ENCODE measurements at places on chromosomes 16 and 17.

GRCh38 chr17:78905541-78905940, 2.5 kb upstream of the CEP295NL start:
- DNase-seq, result no peak

DNA sequence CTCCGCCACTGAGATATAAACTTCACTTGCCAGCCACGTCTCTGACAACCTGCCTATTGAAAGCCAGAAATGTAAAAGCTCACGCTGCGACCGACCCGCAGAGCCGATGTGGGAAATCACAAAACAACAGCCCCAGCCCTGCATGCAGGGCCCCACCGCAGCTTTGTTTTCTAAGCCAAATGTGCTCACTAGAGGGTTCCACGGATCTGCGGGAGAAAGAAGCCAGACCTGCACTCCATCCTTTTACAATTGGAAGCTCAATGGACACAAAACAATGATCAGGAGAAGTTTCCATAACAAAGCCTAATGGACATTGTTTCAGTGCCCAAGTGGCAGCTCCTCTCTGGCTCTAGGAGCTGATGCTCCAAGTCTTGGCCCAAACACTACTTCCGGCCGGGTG, 33.1 kb downstream of the WIPI1 start:
- DNase-seq, result no peak

- no peak for DNase-seq
These were observed 100.5 kb downstream of the VAT1L start for GRCh38 chr16:77888871-77889270.

DNA sequence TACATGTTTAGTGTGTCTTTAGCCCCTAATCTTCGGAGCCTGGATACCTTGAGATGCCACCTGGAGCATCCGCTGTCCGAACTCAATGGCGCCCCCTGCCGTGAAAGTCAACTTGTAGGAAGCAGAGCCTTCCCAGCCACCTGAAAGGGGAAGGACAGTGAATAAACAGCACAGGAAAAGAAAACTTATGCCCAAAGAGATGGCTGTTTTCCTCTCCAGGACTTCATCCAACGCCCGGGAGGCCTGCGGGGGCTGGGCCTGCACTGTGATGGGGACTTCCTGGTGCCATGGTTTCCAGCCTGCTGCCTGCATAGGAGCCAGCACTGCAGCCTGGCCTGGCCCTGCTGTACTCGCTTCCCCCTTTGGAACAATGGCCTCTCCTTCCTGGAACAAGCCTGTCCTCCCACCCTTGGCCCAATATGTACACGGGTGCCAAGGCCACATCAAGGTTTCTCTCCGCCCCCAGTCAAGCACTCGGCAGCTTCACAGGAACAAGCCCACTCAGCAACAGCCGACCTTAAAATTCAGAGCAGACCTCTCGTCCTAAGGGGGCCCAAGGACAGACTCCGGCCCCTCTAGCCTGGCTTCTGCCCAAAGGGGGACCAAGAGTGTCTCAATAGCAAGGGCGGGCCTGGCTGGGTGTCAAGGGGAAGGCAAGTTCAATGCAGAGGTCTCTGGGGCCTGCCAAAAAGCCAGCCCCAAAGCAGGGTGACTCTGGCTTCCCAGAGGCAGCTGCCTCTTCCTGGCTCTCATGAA, 4.5 kb upstream of the UNC13D start:
- DNase-seq, result peak; percentile 75

- DNase-seq, result no peak
These were observed 24.4 kb downstream of the RAB11FIP4 start for GRCh38 chr17:31415640-31416502.

DNA sequence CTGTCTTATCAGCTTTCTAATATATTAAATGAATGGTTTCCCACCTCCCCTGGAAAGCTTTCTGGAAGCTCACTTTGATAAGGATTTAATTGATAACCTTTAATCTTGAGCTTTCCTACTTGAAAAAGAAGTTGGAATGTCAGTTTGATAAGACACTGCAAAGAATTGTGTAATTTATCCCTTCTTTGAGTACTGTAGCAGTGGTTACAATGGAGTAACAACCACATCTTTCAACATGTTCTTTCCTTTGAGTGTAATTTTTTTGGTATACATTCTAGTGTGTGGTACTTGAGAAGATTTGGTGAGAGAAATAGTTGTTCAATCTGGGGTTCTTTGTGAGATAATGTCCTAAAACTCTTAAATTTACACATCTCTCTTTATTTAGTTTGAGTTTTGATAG, 43.4 kb downstream of the CPD start:
- no peak for DNase-seq

- DNase-seq, result no peak
These were observed 84.1 kb downstream of the SHISA9 start for GRCh38 chr16:12985516-12985915.

DNA sequence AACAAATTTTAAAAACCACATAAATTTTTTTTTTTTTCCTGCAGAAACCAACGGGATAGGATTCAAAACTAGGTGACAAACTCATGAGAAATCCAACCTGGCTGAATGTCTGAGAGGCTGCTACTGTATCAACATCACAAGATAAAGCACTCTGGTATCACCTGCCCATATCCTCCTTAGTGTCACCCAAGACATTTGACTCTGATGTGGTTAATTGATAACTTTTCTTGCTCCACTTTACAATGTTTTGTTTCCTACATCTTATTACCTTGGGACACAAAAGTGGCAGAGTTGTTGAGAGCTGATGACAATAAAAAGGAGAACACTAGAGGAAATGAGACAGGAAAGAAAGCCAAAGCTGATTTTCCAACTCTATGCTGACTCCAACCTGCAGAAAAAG, 4.0 kb upstream of the FBXL20 start:
- no peak for DNase-seq

- no peak for DNase-seq
These were observed 8.5 kb downstream of the EFCAB3 start for GRCh38 chr17:62388856-62389255.

GRCh38 chr17:65495122-65496055, 66.1 kb downstream of the AXIN2 start:
- no peak for DNase-seq

GRCh38 chr17:77120868-77121267, 19.9 kb upstream of the SEC14L1 start:
- DNase-seq, result no peak

GRCh38 chr16:86064431-86065250, 165.7 kb downstream of the IRF8 start:
- no peak for DNase-seq

DNA sequence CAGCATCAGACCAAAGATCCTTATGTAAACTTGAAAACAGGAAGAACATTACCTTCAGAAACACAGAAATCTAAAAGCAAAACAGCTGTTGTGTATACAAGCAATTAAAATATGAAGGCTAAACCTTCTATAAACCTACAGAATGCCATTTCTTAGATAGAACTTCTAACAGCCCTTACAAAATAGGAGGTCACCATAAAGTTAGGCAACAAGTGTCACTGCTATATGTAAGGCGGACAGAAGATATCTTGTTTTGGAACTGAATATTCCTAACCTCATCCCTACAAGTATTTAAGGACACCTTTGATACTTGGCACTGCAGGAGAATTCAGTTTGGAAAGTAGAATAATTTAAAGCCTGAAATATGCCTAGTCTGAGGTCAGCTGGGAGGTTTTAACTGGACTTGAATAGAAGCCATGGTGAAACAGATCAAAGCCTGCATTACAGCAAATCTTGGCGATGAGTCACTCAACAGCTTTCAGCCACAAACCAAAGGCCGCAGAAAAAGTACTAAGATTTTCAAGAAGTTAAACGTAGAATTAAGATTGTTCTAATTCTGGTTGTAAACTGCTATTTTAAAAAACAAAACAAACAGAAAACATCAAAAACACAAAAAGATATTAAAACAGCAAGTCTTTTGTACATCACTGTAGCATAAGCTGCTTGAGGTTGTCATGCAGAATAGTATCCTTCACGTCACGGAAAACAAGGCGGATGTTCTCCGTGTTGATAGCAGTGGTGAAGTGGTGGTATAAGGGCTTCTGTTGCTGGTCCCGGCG, 42.7 kb downstream of the GNA13 start:
- no peak for DNase-seq

GRCh38 chr17:59832883-59833379, 59.8 kb downstream of the TUBD1 start:
- no peak for DNase-seq

DNA sequence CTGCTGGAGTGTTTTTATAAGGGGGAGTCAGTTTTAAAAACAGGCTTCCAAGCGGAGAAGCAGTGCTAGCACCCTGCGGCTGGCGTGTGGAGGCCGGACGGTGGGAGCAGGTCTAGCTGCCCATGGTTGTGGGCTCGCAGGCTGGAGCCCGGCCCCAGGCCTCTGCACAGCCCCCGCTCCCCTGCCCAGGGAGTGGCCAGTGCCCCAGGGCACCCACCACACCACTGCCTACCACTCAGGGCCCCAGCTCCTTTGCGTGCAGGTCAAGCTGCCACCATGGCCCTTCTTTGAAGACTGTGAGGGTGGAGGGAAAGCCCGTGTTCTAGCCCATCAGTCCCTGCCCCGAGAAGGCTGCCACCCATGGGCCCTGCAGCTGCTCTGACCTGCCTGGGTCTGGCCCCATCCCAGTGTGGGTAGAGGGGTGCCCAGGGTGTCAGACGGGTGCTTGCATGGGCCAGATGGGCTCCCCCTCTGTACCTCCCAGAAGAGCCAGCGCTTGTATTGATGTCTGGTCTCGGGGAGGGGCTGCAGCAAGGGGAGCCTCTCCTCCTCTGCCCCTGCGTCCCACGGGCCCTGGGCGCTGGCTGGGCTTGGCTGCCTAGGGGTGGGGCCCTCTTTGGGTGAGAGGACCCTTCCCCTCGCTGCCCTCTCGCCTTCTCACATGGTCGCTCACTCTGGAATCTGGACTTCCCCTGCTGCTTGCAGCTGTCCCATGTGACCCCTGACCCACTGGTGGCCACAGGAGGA, 1.5 kb upstream of the NUDT16L1 start:
- no peak for DNase-seq

GRCh38 chr16:8712589-8713361, 38.4 kb downstream of the ABAT start:
- DNase-seq, result no peak

DNA sequence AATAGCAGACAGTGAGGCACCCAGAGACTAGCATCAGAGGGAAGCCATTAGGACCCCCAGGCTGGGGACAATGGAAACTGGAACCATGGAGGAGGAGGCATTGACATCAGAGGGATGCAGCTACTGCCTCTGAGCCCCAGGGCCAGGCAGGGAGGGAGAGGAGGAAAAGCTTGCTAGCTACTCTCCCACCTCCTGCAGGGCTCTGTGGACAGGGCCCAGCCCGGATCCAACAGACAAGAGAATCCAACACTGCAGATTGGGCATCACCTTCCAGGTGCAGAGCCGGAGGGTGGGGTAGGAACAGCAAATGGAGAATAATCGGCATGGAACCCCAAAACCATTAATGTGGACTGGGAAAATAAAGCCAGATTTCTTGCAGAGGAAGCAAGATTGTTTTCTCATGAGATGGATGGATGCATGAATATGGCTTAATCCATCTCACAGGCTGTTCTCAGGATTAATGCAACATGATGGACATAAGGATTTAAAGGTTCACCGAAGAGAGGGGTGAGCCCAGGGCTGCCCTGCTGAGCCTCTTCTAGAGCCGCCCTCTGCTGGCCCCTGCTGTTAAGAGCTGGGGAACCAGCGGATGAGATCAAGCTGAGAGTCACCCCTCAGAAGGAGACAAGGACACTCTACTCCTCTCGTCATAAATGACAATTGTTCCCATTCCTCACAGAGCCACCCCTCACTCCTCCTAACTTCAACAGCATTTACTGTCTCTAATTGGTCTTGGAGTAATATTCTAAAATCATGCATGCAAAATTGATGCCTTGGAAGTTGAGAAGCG, 48.8 kb downstream of the DNAH3 start:
- no peak for DNase-seq

DNA sequence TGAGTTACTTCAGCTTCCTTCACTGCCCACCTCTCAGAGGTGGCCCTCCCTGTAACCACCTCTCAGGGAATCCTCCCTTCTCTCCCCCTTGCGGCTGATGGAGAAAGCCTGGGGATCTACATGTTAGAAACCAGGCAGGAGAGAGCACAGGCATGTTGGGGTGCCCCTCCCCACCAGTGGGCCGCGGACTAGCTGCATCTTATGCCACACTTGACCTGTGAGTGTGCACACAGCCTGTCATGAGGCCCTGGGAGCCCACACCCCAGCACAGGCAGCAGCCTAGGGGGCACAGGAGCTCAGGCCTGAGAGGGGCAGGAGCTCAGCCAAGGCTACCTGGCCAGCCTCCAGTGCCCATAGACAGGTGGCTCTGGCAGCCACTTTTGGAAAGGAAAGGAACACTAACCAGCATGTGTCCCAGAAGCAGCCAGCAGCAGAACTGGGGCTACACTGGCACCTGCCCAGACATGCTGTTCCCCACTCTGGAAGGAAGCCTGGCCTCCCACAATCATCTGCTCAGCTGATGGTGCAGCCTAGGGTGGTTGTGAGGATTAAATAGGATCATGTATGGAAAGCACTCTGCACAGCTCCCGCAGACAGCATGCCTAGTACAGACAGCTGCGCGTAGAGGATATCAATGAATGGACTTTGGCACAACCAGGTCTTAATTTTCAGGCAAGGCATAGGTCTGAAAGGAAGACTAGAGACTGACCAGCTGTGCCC, 60.5 kb downstream of the TMEM132E start:
- no peak for DNase-seq

- DNase-seq, result peak; percentile 72
These were observed 2.9 kb downstream of the C17orf58 start for GRCh38 chr17:67993153-67993997.

DNA sequence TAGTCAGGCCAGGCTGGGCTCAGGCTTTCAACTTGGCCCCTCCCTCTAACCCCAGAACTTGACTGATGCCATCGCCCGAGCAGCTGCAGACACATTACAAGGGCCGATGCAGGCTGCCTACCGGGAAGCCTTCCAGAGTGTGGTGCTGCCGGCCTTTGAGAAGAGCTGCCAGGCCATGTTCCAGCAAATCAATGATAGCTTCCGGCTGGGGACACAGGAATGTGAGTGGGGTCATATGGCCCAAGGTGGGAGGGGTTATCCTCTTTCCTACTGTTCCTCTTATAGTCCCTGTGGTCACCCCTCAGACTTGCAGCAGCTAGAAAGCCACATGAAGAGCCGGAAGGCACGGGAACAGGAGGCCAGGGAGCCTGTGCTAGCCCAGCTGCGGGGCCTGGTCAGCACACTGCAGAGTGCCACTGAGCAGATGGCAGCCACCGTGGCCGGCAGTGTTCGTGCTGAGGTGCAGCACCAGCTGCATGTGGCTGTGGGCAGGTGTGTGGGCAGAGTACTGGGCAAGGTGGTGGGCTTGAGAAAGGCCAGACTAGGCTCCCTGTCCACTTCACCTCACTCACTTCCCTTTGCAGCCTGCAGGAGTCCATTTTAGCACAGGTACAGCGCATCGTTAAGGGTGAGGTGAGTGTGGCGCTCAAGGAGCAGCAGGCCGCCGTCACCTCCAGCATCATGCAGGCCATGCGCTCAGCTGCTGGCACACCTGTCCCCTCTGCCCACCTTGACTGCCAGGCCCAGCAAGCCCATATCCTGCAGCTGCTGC, 2.1 kb upstream of the NRN1L start:
- peak; percentile 52 for DNase-seq

DNA sequence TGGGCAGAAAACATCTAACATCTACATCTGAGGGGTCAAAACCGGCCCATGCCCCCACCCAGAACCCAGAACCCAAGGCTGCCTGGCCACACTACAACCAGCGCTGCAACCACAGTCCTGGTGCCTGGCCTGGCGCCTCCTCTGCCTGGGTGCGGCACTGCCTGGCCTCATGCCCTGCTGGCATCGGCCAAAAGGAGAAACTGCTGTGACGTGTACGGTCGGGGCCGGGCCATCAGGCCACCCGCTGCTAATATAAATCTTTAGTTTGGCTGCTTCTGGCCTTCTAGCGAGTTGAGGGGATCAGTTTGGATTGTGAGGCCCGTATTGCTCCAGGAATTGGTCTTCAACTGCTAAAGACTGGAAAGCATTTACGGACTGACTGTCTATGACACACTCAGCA, 22.8 kb downstream of the TMEM204 start:
- DNase-seq, result no peak

Measured in C1 segment of cervical spinal cord (tissue), 14 donors.